ENCODE measurements at places on chromosomes 1 and 21.

GRCh38 chr1:61395146-61395800, 312.9 kb downstream of the NFIA start:
- DNase-seq = no peak

DNA sequence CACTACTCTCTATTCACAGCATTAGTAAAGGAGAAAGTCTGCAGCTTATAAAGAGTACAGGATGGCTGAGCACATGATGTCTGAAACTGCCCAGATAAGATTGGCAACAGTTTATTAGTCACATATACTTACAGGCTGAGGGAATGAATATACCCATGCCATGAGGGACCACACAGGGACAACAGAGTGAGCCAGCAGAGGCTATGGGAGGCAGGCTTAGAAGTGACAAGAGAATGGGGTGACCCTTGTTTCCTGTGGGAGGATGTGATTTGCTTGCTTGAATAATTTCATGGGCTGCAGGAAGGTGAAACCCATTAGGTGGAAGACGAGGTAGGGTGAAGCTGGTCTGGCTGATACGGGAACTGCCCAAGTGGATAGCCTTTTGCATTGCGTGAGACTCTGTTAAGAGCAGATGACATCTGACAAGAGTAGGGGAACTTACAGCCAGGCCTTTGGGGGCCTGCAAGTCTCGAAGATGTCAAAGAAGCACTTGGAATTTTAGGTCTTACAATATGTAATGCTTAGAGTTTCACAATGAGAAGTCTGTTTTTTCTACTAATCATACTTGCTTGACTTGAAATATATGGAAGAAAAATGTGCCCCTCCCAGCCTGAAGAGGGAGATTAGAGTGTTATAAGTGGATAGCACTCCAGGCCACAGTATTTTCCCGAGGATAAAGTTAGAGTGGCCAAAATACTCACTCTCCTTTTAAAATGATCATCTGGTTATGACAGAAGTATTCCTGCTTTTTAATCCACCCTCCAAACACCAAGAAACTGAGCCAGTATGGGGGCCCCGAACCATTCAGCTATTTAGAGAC, 34.6 kb upstream of the TNFSF4 start:
- DNase-seq = no peak

DNA sequence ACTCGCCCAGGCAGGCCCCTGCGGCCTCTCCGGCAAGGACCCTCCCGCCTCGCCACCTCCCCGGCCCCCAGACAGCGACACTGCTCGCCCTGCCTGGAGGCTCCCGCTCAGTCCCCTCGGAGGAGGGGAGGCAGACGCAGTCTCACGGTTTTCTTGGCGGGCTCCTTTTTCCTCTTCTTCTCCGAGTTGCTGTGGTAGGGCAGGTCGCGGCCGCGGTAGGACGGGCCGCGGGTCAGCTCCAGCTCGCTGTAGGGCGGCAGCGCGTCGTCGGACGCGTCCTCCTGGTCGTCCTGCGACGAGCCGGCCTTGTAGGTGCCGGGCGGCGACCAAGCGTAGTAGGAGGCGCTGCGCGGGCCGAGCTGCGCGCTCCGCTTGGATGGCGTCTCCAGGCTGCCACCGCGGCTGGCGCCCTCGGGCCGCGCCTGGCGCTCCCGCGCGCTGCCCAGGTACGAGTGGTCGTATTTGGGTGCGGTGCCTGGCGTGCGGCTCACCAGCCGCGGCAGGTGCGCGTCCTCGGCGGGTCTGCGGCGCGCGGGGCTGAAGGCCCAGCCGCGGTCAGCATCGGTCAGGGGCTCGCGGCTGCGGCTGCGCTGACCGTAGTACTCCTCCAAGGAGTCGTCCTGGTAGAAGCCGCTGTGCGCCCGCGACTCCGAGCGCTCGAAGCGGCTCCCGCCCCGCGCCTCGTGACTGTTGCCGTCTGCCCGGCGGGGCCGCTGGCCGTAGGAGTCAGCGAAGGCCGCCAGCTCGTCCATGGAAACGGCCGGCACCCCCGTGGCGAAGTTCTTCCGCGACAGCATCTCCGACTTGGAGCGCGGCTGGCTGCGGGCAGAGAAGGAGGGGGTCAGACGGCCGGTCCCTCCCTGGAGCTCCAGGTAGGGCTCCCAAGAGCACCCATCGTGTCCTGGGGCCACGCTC, 44.8 kb upstream of the TADA1 start:
- DNase-seq = no peak

GRCh38 chr1:218568962-218569550, 223.9 kb downstream of the TGFB2 start:
- DNase-seq = no peak

DNA sequence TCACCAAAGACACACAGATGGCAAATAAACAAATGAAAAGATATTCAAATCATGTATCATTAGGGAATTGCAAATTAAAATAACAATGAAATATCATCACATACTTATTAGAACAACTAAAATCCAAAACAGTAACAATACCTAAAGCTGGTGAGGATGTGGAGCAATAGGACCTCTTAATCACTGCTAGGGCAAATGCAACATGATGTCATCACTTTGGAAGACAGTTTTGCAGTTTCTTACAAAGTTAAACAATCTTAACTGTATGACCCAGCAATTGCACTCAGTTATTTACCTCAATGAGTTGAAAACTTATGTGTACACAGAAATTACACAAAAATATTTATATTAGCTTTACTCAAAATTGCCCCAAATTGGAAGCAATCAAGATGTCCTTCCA, 47.3 kb downstream of the SELENOF start:
- no peak for DNase-seq

DNA sequence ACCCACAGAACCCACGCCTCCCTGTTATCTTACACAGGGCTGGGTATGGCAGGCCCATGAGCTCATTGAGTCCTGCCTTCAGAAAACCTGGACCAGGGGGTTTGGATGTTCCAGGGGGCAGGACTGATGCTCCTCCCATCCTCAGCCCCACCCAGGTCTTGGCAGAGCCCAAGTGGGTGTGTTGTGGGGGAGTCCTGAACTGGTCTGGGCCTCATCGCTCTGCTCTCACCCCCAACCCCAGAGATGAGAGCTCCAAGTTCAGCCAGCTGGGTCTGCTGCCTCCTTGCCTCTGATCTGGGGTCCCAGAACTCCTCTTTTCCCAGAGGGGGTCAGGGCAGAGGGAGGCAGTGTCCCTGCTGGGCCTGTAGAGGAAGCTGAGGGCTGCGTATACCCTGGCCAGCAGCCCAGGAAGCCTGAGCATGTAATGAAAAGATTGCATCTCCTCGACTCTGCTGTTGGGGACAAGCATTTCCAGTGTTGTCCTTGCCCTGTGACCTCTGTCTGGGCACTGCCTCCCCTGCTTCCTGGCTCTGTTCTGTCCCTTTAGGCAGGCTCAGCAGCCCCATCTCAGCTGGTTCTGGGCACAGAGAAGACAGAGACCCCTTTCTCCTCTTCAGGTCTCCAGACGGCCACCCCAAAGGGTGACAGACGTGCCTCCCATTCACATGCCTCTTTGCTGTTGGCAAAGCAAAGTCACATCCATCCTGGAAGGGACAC, 54.7 kb upstream of the EPS8L3 start:
- no peak for DNase-seq

DNA sequence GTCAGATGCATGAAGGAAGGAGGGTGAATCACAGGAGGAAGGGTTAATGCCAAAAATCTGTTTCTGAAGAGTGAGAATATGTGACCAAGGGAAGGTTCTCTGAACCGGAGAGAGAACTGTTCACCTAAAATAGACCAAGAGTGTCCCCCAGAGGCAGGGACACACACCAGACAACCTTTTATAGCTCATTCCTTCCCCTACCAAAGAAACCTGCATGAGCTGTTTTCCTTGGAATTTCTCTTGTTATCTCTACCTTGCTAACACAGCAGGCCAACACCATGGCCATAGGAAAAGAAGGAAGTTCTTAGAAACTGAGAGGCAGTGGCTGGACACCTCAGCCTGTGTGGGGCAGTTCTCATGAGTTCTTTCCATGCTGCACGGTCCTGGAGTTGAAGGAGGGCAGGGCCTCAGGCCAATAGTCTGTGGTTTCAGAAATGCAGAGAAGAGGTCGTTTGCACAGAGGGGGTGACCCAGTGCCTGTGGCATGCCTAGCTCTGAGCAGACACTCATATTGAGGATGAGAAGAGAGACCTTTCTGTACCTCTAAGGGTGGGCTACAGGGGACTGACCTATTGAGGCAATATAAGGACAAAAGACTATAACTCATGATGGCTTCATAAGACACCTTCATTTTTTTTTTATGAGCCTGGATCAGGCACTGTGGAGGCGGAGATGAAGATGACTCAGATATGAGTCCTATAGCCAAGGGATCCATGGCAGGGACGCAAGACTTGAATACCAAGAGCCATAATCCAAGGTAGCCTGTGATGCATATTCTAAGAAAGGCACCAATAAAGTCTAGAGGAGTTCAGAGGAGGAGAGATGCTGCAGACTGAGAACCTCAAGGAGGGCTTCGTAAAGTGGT, 39.4 kb downstream of the IGFN1 start:
- DNase-seq = no peak

GRCh38 chr1:203170625-203171330, 4.8 kb downstream of the MYBPH start:
- DNase-seq = no peak

DNA sequence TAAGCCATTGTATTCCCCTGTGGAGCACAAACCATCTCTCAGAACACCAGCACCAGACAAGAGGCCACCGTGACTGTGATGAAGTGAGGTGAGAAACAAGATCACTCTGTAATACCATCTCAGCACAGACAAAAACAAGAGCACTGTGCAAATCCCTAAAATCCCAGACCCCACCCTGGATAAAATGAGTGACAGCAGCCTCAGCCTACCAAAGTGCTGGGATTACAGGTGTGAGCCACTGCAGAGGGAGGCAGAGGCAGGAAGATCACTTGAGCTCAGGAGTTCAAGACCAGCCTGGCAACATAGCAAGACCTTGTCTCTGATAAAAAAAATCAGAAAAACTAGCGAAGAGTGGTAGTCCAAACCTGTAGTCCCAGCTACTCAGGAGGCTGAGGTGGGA, 23.4 kb downstream of the SLC30A10 start:
- no peak for DNase-seq

DNA sequence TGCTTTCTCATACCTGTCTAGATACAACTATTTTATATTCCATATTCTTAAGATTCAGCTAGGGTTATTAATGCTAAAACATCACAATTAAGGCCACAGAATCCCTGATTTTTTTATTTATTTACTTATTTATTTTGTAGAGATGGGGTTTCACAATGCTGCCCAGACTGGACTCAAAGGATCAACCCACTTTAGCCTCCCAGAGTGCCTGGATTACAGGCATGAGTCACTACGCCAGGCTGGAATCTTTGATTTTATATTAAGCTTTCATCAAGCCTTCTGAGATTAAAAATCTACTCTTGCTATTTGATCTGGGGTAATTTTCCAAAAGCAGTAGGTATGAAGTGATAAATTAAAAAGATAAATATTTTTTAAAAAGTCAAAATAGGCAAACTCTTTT, 38.9 kb downstream of the MCOLN2 start:
- DNase-seq = no peak

DNA sequence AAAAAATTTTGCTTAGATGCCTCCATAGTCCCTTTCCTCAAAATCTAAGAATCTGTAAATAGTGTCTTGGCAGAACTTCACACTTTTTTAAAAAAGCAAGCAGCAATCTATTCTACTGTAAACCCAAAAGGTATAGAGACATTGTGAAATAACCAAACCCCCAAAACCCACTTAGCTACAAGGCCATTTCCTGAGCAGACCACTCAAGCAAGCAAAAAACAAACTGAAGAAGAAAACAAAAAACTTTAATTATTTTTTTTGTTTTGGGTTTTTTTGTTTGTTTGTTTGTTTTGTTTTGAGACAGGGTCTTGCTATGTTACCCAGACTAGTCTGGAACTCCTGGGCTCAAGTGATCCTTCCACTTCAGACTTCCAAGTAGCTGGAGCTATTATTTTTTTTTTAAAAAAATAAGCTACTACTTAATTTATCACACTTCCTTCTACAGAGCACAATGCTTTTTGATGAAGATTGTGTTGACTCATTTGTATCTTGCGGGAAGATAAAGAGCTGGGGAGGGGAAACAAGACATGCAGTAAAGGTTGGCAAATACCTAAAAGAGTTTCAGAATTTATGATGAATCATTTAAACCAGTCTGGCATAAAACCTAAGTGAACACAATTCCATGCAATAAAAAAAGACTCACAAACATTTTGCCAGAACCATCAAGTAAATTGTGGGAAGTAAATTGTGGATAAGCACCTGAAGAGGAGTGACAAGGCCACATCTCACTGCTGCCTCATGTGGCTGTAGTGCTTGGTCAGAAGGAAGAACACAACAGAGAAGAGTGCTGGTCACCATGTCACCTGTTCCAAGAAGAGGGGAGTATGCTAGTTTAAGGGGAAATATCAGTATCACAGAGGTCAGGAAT, 2.7 kb upstream of the PTPN22 start:
- no peak for DNase-seq

GRCh38 chr1:110321045-110321444, 18.1 kb upstream of the RBM15 start:
- DNase-seq = no peak

- no peak for DNase-seq
These were observed 51.0 kb downstream of the BACH1 start for GRCh38 chr21:29349702-29350101.

DNA sequence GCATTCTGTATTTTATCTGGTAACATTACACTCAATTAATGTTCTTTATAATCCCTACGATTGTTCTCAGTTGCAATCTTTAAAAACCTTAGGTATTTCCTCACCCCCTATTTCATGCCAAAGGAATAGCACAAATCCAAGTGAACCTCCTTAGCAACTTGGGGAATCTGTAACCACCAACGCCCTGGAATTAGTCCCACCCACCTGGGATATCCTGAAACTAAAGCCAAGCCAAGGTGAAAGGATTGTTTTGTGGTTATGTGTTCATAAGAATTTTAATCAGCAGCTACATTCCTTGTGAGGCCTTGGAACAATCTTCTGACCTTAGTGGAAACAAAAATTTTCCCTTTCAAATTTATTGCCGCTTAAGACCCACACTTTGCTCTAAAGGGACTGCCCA, 908.7 kb downstream of the TTLL7 start:
- DNase-seq = no peak

DNA sequence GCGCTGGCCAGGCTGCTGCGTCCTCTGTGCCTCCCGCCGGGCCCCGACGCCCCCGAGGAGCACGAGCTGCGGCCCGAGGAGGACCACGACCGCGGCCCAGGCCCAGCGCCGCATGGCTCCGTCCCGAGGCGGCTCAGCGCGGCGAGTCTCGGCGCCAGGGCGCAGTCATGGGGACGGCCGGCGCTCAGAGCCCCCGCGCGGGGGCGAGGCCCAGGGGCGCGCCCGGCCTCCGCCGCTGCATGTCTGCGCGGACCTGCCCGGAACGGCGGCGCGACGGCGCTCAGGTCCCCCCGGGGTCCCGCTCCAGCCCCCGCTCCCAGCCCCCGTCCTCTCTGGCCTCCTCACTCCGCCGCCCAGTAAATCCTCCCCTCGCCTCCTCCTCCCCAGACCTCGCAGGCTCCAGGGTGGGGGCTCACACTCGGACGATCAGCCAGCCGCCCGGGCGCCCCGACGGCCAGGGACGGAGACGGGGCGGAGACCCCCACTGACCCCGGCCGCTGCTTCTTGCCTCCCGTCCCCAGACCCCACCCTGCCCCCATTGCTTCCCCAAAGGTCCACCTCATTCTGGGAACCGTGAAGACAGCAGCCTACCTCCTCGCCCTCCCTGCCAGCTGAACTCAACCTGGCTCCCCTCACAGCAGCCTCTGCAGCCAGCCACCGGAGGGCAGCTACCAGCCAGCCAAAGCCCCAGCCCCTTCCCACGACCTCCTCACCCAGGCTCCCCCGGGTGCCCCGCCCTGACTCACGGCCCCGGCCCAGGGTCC, at the start of gene C1QTNF12:
Gene C1QTNF12 (minus strand): TSS at position 146 of the 764 bp plus-strand sequence. CDS start 32 bp downstream, at position 114.
- DNase-seq = no peak

- no peak for DNase-seq
These were observed 180.6 kb upstream of the LHX8 start for GRCh38 chr1:74953622-74954021.
